ENCODE measurements at places on chromosomes 7 and 10.

DNA sequence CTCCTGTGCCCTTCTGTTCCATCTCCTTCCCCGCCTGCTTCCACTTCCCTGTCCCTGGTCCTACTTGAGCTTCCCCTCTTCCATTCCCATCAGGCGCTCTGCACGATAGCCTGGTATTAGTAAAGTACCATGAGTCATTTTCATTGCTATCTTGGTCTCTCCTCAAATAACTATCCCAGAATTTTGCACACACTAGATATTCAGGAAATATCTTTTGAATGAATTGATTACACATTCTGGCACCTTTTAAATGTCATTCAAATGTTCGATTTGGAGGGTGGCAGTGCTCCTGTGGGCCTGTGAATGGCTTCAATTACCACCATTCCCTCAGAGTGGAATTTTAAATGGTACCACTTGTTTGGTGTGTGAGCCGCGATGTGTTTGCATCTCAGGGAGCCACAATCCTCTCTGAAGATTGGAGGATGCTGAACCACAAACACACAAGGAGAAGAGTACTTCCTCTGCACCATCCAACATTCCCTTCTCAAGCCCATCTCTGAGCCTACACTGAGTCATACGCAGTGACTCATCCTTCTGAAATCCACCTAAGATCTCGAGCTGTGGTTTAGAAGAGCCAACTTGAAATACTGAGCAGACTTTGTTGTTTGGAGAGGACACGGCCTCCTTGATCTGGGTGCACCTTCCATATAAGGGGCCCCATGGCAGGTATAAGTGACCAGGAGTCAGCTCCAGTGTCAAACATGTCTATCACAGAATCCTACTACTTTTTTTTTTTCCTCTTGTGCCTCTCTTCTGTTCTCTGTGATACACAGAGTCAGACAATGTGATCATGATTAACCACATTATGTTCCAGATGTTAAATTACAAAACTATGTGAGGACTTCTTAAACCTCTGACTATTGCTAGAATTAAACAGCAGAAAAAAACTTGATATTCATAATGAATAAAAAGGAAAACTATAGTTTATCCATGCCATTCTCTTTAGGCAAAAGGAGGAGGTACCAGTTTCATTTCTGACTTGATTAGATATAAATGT, 81.9 kb downstream of the BMPER start:
- no peak for DNase-seq

DNA sequence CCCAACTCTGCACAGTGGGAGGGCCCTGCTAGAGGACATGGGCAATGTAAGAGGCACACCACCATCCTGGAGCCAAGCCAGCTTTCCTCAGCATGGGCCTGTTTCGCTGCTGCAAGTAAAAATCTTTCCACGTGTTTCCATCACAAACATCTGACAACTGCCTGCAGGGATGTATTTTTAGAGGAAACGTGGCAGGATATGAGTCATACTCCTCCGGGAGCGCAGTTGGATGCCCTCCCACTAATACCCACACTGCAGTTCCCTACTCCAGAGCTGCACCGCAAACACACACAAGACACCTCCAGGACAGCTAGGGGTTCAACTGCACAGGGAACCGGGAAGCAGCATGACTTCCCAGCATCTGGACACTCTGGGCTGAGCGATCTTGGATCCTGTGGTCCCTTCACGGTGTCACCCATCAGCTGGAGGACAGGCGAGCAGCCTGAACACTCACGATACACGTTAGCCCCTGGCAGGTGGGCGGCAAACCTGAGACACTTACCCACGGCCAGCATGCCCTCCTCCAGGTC, 26.1 kb downstream of the PLAC9 start:
- no peak for DNase-seq

DNA sequence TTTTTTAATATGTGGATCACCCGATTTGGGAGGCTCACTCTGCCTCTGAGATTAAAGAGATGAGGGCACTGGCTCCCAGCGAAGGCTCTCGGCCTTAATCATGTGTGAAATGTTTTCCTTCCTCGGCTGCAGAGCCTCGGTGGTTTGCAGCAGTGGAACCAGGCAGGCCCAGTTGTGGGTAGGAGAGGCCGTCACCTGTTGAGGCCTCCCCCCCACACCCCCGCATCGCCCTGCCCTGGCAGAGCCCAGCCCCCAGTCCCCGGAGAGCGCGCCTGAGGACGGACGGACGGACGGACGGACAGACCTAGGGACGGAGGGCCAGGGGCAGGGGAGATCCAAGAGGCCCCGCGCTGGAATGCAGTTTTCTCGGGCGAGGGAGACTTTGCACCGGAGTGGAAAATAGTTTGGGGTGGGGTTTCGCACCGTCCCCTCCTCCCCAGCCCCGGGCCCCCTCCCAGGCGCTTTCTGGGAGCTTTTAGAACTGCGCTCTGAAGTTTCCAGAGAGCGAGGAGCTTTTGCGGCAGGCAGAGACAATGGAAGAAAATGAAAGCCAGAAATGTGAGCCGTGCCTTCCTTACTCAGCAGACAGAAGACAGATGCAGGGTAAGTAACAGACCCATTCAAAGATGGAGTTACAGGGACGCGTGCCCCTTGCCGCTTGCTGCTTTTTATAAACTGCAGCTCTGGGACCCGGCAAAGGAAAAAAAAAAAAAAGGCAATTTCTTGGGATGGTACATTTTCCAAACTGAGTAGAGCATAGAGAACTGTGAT, at the start of gene KIAA1217:
KIAA1217 (plus strand) TSS at position 478 of the 771 bp plus-strand sequence; CDS start at position 534, 56 bp downstream.
- DNase-seq = no peak

DNA sequence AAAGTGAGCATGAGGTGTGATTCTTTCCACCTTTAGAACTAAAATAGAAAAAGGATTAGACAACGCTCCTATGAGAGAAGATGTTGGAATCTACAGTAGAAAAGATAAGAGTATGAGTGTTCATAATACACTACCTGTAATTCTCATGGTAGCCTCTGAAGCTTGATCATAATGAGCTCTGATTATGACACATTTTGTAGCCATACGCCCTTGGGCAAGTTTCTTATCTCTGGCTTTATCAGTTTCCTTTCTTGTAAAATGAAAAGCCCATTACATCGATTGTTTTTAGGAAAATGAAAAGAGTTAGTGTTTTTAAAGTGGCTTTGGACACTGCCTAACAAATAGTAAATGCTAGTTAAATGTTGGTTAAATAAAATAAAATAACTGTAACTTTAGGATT, 22.4 kb upstream of the PRSS58 start:
- no peak for DNase-seq

GRCh38 chr10:130810856-130811255, 500.7 kb downstream of the TCERG1L start:
- no peak for DNase-seq

DNA sequence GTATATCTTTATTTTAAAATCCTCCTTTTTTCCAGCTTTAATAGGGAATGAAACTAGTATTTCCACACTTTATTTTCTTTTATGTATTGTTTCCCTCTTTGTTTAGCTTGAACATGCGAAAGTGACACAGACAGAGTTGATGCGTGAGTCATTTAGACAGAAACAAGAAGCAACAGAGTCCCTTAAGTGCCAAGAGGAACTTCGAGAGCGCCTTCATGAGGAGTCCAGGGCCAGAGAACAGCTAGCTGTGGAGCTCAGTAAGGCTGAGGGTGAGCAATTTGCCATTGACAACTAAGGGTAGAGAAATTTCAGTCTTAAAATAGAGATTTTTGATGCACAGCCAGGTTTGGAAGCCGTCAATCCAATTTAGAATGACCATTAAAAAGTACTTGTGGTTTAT, 73.1 kb downstream of the CYP51A1 start:
- no peak for DNase-seq

DNA sequence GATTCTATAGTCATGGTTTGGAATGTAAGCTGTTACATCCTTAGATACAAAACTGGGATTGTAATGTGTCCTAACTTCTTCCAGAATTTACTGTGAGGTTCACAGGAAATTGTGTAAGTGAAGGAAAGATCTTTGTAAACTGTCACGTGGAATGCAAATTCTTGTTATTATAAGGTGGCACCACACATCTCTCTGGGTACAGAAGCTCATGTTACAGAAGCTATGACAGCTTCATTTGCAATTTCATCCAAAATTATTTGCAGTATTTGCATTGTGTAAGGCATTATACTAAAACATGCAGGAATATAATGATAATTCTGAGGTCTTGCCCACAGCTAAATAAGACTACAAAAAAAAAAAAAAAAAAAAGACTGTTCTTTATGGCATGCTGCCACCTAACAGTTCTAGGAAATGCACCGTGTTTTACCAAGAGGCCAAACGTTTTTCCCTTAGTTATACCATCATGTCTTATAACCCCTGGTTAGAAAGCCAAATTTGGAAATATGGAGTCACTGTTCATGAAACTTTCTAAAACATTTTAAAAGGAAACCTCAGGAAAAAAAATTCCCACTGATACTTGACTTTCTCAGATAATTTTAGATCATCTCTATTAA, 17.6 kb downstream of the MINDY3 start:
- no peak for DNase-seq

- DNase-seq = no peak
Observed at GRCh38 chr10:112166800-112167199, 16.8 kb downstream of the GPAM start.

DNA sequence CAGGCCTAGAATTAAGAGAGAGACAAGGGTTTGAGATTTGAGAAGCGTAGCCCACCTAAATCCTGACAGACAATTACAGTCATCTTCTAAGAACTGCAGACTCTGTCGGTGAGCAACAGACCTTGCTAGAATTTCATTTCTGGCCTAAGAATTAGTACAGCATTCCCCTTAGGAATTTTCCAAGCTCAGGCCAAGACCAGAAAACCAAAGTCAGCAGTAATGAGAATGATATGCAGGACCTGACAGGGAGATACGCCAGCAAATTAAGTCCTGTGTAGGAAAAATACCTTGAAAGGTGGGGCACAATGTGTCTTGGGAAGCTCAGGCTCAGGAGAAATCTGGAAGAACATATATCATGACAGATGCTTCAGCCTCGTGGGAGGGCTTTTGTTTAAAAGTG, 52.7 kb upstream of the HERPUD2 start:
- no peak for DNase-seq

Data from WERI-Rb-1 (cell line).